CD4-positive, alpha-beta T cell (primary cell): ENCODE measurements at places on chromosomes 16 and 17. TPM values are rescaled to one million over a fixed set of nuclear protein-coding genes. Genes with fewer than 3 reads are reported as not detected.

DNA sequence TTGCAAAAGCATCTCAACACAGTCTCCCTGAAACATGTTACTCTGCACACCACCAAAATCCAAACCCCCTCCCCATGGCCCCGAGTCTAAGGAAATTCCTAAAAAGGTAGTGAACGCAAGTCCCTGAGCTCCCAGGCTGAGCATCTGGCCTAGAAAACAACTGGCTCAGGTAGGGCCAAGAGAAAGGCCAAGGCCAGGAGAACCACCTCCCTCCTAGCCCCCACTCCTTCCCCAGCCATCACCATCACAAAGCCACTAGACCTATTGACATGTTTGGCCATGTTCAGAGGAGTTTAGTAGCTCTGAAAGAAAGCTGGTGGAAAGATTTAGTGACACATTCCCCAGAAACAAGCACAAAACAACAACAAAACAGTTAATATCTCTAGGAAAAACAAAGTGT, 220.0 kb upstream of the PSMD7 start:
- no peak for DNase-seq

DNA sequence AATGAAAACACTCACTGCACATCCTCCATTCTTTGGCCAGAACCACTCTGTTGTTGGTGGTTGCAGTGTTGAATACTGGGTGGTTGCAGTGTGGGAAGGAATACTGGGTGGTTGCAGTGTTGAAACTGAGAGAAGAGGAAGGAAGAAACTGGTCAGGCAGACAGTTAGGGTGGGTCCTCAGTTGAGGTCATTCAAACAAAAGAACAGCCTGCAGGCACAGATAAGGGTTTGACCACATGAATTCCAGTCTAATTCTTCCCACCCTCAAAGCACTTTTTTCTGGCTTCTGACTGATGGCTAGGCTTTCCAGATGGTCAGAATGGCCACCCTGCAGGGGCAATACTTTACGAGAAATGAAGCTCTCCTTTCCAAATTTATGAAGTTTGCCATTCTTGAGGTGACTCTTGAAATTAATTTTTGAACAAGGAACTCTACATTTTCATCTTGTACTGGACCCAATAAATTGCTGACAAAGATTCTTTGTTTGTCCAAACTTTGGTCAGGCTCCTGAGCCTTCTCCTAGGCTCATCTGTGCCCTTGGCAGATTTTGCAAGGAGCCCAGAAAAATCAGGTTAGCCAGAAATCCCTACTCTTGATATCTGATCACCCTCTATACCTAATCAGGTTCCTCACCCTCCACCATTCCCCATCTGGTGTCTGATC, 596.6 kb upstream of the CDH5 start:
- no peak for DNase-seq

- peak; percentile 60 for DNase-seq
These were observed 102.5 kb downstream of the MRM1 start for GRCh38 chr17:36703860-36704266.

DNA sequence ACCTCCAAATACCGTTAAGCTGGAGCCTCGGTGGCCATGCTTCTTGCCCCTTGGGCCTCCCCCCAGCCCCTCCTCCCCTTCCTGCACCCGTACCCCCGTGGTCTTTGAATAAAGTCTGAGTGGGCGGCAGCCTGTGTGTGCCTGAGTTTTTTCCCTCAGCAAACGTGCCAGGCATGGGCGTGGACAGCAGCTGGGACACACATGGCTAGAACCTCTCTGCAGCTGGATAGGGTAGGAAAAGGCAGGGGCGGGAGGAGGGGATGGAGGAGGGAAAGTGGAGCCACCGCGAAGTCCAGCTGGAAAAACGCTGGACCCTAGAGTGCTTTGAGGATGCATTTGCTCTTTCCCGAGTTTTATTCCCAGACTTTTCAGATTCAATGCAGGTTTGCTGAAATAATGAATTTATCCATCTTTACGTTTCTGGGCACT, 928 bp downstream of the HBA1 start:
- no peak for DNase-seq

- peak; percentile 62 for DNase-seq
These were observed 105.2 kb downstream of the RPTOR start for GRCh38 chr17:80649672-80650330.

GRCh38 chr17:13428611-13429042, 173.1 kb downstream of the HS3ST3A1 start:
- DNase-seq: no peak

GRCh38 chr17:59490216-59490615, 75.2 kb upstream of the DHX40 start:
- no peak for DNase-seq

DNA sequence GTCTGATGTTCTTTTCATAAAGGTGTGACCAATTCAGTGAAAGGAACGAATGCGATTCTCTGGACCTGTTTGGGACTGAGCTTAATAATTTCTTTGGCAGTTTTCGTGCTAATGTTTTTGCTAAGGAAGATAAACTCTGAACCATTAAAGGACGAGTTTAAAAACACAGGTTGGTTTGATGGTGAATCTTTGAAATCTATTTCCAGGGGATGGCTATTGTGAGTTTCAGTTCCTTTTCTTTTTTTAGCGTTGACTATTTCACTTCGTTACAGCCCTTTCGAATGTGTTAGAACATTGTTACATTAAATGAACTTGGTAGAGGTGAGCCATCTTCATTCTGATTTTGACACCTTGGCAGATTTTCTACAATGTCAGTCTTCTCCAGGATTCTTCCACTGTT, 1.2 kb downstream of the TNFRSF17 start:
- no peak for DNase-seq

DNA sequence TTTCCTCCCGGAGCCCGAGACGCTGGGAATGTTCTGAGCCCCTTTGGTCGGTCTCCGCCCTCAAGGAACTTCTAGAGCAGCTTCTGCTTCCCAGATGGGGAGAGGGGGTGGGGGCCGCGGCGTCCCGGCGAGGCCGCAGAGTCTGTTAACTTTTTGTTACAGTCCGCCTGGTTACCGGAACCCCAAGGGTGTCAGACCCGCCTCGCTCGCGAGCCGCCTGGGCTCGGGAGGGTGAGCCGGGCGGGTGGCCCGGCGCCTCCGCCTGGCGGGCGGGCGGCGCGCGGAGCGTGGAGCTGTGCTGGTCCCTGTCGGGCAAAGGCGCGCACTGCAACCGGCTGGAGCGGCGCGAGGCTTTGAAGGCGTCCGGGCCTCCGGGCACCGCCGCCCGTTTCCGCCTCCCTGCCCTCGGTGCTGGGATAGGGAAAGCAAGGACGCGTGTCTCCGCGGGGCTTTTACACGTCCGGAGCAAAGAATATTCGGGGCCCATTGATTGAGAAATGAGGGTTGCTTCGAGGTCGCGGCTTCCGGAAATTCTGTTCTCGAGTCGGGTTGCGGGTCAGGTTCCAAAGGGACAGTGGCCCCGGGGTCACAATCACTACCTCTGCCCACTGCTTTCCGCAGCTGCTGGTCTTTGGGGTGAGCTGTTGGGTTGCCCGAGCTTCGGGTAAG, 1.7 kb downstream of the HS3ST3B1 start:
- peak; percentile 74 for DNase-seq

GRCh38 chr17:1108478-1108764, 71.4 kb downstream of the ABR start:
- no peak for DNase-seq

DNA sequence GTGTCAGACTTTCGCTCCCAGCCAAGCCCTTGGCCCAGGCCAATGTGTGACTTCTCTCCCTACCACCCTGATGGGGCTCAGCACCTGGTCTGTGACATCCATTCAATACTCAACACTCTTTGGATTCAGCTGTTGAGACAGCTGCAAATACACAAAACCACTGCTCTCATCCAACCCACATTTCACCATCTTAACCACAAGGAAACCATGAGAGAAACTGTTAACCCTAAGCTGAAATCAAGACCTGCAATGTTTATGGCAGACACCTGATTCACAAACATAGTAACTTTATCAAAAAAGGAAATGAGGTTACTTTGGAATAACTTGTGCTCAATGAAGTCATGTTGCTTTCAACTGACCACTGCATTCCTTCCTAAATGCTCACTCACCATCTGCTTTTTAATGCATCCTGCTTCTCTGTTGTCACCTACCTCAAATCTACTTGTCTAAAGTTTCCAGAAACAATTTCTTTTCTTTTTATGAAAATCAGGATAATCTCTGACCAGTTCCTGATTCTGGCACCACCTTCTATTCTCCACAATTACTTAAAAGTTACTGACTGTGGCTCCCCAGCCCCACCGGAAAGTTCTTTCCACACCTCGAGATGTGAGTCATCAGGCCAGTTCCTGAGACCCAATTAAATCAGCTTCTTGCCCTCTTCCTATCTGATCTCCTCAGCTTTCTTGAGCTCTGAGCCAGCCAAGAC, 88.2 kb downstream of the NOG start:
- no peak for DNase-seq

DNA sequence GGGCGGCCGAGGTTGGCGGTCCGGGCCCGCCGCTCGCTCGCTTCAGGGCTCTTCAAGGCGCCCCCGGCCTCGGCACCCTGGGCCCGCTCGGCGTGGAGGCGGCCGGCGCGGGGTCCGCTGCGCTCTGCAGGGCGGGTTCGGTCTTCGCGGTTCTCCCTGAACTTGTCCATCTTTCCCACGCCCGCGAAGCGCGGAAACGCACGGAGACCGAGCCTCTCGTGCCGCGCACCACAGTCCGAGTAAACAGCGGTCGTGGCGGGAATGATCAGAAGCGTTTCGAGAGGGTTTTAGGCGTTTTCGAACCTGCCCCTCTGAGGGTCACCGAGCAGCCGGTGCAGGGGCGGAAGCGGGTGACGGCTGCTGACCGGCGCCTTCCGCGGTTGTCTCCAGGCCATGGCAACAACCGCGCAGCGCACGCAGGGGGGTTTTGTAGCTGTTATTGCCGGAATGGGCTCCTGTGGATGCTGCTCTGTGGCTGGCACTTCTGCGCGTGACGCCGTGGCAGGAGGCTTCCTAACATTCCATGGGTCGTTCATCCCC, 414 bp downstream of the NARF start:
- DNase-seq: no peak

GRCh38 chr17:39147221-39148185, 3.9 kb downstream of the PLXDC1 start:
- no peak for DNase-seq

DNA sequence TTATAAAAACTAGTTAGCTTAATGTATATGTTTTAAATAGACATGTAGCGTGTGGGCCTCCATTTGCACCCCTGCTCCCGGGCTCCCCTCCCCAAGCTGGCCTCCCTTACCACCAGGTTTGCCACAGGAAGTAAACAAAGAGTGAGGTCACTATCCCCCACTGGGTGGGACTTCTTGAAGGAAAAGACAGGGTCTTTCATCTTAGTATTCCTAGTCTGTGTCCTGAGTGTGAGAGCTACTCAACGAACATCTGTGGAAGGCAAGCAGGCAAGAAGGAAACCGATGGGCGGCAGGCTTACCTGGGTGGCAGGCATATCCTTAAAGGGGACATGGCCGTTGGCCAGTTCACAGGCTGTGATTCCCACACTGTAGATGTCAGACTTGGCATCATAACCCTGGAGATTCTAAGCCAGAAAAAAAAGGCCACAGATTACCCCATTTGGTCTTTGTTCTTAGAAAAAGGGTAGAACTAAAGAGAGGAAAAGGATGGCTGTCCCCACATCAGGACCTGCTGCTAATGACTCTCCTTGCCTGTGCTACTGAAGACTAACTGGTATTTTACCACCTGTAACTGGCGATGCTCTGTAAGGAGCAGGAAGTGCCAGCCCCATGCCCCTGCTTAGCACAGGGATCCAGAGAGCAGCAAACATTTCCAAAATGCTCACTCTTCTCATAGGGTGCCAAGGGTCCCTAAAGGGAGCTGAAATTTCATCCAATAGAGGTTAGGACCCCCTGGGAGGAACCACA, 6.6 kb upstream of the LIMD2 start:
- DNase-seq: no peak

DNA sequence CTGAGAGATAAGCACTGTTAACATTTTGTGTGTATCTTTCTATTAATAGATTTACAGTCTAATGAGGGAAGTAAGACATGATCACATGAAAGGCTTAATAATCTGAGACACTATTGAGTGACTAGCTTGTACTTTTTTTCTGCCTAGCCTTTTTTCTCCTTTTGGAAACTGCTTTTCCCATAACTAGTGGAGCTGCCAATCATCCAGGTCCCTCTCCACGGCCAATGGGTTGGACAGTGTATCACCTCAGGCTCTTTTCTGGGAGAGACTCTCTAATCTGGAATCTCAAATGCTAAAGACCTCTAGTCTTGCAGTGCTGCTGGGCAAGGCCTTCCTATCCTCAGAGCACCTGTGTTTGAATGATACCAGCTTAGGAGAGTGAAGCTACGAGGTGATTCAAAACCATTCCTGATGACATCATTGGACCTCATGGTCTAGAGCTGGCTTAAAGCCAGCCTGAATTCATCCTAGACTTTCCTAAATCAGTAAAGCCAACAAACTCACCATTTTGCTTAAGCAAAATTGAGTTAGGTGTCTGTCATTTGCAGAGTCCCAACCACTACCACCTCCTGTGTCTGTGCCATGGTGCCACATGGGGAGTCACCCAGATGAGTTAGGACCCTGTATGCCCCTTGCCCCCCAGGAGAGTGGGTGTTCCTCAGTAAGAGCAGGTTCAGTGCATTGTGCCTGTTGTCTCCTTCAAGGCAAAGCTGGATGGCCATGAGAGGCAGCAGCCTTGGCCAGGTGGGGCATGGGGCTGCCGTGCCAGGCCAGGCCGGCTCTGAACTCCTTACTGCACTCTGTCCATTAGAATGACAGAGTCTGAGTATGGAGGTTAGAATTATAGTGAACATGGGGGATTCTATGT, 62.9 kb downstream of the SPECC1 start:
- no peak for DNase-seq

DNA sequence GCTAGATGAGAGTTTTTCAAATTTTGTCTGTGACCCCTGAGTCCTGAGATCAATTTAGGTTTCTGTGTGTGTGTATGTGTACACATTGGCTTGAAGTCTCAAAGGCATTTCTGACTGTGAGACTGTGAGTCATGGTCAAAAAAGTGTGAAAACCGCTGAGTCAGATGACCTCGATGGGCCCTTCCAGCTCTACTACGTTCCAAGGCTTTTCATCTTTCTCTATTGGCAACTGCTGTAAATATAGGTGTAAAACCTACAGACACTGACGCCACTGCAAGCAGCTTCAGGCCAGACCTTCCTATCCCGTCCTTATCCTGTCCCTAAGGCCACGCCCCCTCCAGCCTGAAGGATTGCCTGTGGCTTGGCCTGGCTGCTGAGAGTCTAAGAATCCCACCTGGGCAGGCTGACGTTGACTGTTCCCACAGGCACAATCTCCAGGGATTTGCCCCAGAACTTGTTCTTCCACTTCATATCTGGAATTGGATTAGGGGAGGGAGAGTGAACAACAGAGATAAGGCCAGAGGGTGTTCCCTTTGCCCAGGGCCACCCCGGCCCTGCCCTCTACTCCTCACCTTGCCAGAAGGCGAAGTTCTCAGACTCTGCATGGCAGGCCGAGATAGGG, 11.3 kb downstream of the OSBPL7 start:
- no peak for DNase-seq

C17orf50 gene
- total RNA-seq: not detected

KRTAP4-9 gene
- total RNA-seq: not detected

PERCC1 gene
- total RNA-seq: not detected

CBX2 gene
- not detected for total RNA-seq

TMC6 gene
- 659 TPM for total RNA-seq

GDPD1 gene
- 2.0 TPM for total RNA-seq
